ENCODE measurements at places on chromosomes 13 and 19.

- no peak for DNase-seq
These were observed 9.1 kb downstream of the CDADC1 start for GRCh38 chr13:49256841-49257240.

DNA sequence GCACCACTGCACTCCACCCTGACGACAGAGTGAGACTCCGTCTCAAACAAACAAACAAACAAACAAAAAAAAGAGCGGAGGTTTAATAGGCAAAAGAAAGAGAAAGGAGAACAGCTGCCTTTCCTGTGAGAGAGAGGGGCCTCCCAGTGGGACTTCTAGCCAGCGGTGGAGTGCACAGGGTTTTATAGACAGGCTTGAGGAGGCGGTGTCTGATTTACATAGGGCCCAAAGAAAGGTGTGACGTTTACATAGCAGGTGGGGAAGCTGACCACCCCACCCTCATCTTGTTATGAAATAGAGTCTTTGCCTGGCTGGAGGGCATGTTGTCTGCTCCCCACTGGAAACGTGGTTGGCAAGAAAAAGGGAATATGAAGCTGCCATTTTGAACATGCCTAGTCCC lies 106.0 kb upstream of the CSNK1A1L start:
- no peak for DNase-seq

GRCh38 chr13:110411688-110412059 lies 104.6 kb downstream of the COL4A2 start:
- no peak for DNase-seq

DNA sequence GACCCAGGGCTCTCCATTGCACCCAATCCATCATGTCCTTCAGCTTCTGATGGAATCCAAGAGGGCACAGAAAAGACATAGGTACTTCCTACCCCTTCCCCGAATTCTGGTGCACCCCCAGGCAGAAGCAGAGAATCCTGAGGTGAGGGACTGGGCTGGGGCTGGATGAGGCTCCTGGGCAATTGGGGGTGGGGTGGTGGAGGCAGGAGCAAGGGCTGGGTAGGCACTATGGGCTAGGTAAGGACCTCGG lies 2.7 kb upstream of the KCNC3 start:
- DNase-seq: no peak

DNA sequence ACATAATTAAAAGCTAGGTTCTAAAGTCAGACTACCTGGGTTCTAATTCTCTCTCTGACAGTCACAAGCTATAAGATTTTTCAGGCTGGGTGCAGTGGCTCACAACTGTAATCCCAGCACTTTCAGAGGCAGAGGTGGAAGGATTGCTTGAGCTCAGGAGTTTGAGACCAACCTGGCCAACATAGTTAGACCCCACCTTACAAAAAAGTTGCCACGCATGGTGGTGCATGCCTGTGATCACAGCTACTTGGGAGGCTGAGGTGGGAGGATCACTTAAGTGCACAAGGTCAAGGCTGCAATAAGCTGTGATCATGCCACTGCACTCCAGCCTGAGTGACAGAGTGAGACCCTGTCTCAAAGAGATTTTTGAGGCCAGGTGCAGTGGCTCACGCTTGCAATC lies 6.0 kb downstream of the NFKBID start:
- no peak for DNase-seq

DNA sequence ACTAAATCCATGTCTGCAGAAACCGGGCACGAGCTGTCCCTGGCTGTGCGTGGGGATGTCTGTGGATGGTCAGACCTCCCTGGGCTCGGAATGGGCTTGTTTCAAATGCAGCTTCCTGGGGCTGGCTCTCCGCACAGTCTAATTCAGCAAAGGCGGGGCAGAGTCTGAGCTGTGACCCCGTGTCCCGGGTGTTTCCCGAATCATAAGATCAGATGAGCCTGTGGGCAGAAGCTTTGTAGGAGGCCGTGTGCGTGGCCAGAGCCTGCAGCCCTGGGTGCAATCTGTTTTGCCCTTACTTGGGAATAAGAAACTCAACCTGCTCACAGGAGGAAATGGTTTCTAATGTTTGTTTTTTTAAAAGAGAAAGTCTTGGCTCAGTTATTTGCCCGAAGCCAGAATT lies 13.9 kb upstream of the GNA11 start:
- no peak for DNase-seq

DNA sequence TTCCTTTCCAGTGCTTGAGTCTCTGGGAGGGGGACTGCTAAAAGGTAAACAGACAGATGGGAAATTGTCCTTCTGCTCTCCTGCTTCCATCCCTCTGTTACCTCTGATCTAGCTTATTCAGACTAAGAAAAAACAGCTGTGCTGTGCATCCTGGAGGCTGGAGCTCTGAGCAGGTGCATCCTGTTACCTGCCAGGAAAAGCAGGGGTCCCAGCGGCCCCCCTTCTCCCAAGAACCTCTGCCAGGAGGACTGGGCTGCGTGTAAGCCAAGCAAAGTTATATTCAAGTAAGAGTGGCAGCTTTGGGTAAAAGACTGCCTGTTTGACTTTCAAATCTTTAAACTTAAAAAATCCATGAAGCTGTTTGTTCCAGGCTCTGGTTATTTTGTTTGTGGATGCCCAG lies 75.1 kb downstream of the C13orf42 start:
- no peak for DNase-seq

DNA sequence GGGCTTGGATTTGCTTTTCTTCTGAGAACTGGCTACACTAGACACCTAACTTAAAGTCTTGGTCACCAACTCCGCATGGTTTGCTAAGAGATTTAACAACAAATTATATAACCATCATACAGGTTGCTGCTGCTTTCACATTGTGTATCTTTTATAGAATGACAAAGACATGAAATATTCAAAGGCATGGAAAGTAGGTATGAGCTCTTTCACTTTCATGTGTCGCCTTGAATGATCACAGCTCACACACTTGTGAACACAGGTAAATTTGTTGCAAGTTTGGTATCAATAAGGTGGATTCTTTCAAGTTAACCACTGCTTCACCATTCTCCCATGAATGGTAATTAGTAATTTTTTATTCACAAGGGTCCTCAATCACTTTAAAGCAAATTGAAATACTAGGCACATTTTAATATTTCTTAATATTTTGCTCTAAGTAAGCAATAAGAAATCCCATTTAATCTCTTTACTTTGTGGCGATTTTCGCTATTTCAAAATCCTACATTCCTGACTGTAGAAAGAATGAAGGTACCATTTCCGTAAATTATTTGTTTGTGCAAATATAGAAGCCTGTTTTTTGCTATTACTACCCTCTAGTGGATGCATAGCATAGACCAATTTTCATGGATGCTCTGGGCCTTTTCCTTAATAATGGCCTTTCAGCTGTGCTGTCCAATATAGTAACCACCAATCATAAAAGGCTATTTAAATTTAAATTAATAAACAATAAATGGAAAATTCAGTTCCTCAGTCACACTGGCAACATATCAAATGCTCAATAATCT lies 45.5 kb upstream of the FREM2 start:
- DNase-seq: no peak

DNA sequence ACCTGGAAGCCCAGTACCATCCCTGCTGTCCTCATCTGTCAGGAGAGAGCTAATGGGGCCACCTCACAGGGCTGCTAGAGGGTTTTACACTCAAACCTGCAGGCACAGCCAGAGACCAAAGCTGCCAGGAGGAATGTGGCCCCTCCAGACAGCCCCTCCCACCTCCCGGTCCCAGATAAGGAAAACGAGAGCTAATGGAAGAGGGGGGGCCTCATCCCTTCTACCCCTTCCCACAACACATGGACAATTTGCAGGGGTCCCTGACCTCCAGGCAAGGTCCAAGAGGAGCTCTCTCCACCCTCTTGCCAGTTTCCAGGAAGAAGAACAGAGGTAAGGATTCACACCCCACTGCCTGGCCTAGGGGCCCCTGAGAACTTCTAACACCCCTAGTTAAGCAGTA lies 1.6 kb upstream of the PEPD start:
- DNase-seq: no peak

DNA sequence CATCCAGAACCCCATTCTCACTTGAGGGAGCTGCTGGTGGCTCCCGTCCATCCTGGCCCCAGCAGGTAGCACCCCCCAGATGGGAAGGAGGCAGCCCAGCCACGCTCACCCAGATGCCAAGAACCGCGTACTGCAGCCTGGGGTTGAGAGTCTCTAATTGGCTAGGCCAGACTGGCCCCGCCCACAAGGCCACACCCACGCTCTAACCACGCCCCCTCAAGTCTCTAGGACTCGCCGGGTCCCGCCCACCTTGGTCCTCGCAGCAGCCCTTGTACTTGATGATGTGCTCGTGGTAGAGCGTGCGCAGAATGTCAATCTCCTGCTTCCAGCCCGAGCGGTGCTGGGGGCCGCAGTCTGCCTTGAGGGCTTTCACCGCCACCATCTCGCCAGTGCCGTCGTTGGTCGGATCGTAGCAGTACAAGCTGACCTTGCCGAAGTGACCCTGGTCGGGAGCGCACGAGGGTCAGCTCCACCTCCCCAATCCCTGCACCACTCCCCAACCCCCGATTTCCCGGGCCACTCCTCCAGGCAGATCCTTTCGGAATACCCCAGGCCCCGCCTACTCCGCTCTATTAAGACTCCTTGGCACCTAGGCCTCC lies 14.5 kb upstream of the ICAM3 start:
- peak; percentile 17 for DNase-seq

GRCh38 chr19:40625406-40626120 lies 24.4 kb downstream of the LTBP4 start:
- no peak for DNase-seq

GRCh38 chr19:47729468-47729798 lies 15.9 kb upstream of the NOP53 start:
- no peak for DNase-seq

DNA sequence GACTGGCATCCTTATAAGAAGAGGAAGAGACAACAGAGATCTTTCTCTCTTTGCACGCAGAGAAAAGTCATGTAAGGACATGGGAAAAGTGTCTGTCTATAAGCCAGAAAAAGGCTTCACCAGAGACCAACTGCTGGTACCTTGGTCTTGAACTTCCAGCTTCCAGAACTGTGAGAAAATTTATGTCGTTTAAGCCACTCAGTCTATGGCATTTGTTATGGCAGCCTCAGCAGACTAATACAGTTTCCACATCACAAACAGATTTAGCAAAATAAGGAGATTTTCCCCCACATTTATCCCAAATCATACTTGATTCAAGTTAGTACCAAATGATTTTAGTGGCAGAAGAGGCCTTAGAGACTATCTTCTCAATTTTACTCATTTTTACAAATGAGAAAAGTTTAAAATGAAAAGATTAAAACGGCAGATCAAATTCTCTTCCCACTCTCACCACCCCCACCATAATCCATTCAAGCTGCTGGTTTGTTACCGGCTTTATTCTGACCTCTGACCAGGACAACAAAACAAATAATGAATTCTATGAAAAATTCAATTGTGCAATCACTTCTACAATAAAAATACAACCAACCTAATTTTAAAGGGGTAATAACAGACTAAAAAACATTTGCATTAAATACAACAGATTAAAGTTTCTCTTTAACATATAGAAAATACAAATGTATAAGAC lies 316.3 kb downstream of the TBC1D4 start:
- no peak for DNase-seq

GRCh38 chr13:41691274-41691673 lies 233.9 kb downstream of the RGCC start:
- no peak for DNase-seq

- DNase-seq: no peak
These were observed 1.0 kb upstream of the KRI1 start for GRCh38 chr19:10566658-10567410.

DNA sequence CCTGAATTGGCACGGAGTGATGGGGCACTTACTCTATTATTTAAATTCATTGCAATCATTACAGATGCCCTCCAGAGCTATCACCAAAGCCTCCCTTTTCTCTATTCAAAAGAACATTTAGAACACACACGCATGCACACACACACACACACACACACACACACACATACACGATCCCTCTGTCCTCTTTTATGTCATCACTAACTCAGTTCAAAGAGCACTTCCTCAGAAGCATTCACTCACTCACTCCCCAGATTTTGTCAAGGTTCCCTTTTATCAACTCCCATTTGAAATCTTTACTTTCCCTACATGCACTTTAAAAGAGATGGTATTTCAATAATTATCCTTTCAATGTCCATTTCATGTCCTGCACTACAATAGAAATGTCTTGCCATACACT lies 22.4 kb upstream of the IGFL4 start:
- no peak for DNase-seq

DNA sequence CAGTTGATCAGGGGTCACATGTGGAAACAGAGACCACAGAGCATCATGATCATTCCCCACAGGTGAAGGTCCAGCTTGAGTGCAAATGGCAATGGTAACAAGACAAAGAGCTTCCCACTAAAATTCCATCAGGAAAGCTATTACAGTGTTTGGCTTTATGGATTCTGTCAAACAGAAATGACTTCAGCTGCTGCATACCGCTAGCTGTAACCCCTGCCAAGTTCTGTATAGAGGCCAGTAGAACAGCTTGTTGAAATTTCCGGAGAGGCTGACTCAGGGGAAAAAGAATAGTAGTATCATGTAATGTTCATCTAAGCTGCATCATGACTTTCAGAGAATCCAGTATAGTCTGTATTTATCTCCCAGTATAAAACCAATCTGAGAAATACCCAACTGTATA lies 1704.7 kb downstream of the SLITRK5 start:
- no peak for DNase-seq

DNA sequence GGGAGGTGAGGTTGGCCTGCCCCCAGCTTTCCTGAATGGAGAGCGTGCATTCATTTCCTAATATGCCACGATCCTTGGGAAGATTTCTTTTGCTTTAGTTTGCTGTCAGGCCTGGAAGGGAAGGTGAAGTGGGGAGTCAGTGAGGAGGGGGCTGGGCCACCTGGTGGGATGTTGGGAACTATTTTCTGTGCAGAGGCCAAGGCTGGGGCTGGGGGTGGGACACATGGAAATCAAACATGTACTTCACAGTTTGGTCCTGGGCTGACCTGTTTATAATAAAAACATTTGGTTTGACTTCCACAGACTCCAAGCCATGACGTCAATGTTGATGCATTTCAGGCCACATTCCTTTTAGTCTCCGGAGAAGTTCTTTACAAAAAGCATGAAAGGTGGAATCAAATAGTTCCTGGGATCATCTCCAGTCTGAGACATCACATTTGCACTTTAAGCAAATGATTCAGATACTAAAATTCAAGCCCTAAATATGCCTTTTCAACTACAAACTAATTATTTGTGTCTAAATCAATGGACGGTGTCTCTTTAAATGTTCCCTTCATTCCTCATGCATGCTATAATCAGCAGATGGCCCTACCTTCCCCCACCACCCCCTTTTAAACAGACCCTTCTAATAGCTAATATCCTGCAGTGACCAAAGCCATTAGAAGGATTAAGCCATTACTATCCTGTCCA lies 41.5 kb upstream of the MEDAG start:
- DNase-seq: no peak

- peak; percentile 48 for DNase-seq
These were observed 7.7 kb downstream of the PGLYRP1 start for GRCh38 chr19:46014941-46015686.

GRCh38 chr13:41562083-41562482 lies 104.7 kb downstream of the RGCC start:
- DNase-seq: no peak

GRCh38 chr13:44865722-44866410 lies 123.4 kb downstream of the NUFIP1 start:
- DNase-seq: no peak

GRCh38 chr13:69202996-69203395 lies 904.6 kb upstream of the ATXN8OS start:
- no peak for DNase-seq

GRCh38 chr13:102812611-102813287 lies 13.8 kb downstream of the BIVM start:
- DNase-seq: no peak

All from stimulated activated CD4-positive, alpha-beta T cell treated with anti-CD3 and anti-CD28 coated beads, TNF-alpha, amount 100 ng/mL, for 4 hours (primary cell).